ENCODE measurements at places on chromosomes 13 and 19.

DNA sequence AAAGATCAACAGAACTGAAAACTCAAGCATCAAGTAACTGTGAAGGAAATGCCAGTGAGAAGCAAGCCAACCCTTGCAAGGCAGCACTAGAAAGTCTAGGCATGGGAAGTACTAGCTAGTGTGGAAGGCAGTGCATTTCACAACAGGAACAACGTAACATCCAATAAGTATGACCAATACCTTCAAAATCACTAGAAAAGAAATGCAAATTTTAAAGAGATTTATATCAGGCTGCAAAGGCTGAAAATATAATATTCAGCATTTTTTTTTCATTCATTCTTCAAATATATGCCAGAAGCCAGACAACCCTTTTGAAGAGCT lies 121.9 kb downstream of the DLEU7 start:
- no peak for DNase-seq

DNA sequence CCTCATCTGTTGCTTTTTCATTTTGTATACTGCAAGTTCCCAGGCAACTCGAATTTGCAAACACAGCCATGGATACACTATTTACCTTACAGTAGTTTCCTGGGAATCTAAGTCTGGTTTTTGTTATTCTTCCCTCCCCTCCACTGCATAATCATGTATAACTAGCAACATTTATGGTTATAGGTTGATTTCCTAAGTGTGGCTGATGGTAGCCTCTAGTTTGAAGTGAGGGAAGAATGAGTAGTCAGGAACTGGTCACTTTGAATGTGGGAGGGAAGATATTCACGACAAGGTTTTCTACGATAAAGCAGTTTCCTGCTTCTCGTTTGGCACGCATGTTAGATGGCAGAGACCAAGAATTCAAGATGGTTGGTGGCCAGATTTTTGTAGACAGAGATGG lies at the start of gene KCNRG:
KCNRG (plus strand) TSS at position 187 of the 400 bp plus-strand sequence; CDS start at position 237, 50 bp downstream.
- DNase-seq: no peak

DNA sequence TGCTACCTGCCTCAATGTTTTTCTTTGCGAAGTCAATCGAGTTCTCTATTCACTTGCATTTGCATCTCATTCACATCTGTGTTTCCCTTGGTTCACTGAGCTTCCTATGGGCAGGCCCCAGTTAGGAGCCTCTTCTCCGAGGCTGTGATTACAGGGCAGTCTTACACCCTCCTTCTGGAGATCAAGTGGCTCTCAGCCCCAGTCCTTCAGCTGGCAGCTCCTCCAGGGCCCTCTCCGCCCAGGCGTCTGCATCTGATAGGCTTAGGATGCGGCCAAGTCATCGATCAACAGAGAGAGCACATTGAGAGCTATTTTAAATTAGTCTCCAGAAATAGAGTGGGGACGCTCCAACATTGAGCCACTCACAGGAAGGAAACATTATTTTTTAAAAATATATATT lies 44.2 kb downstream of the MBNL2 start:
- DNase-seq: no peak

- peak; percentile 79 for DNase-seq
Measured at GRCh38 chr19:51607920-51608562, 22.2 kb downstream of the SIGLEC5 start.
